Activated CD8-positive, alpha-beta memory T cell treated with anti-CD3 and anti-CD28 coated beads for 1 hour (primary cell): ENCODE measurements at places on chromosomes 16 and 17.

DNA sequence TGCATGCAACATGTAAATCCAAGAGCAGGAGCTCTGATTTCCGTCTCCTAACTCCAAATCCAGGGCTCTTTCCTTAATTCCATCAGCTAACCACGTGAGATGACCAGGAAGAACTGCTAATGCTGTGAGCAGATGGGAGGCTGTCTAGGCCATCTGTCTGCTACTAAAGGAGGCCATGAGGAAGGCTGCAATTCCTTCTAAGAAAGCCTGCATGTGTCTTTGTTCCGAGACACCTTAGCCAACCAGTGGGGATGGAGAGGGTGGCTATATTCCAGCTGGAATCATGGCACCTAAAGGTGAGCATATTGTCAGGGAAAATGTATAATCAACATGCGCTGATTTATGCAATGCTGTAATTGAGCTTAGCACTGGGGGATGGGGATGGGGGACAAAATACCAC, 267.2 kb upstream of the CDH5 start:
- no peak for DNase-seq

GRCh38 chr17:5499476-5500231, 13.3 kb downstream of the MIS12 start:
- no peak for DNase-seq

GRCh38 chr16:81473969-81474959, 29.7 kb downstream of the CMIP start:
- DNase-seq, result no peak

GRCh38 chr17:32496395-32497073, 9.7 kb downstream of the CDK5R1 start:
- no peak for DNase-seq

DNA sequence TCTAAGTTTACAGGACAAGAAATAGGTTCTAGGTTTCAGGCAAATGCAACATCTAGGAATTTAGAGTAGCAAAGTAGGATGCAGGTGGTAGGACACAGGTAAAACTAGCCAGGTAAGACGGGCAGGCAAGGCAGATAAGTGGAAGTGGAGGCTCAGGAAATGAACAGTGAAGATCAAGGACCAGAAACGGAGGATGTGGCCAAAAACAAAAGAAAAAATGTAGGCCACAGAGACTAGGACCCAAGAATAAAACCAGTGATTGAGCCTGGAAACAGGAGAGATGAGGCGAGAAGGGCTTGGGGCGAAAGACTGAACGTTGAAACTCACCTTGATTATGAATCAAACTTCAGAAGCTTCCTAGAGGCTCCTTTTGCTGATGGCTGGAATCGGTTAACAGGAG, 24.0 kb downstream of the CPSF4L start:
- no peak for DNase-seq

- DNase-seq, result no peak
These were observed 1.9 kb upstream of the WWOX start for GRCh38 chr16:78097548-78097947.

GRCh38 chr16:20300312-20301097, 26.8 kb downstream of the GP2 start:
- DNase-seq, result no peak

- no peak for DNase-seq
These were observed 962.1 kb upstream of the EEF2KMT start for GRCh38 chr16:6059671-6060070.

- no peak for DNase-seq
These were observed 7.7 kb upstream of the SLC22A31 start for GRCh38 chr16:89207993-89208392.

- DNase-seq, result no peak
These were observed 484.6 kb downstream of the KIF2B start for GRCh38 chr17:54307351-54307750.

- no peak for DNase-seq
These were observed 474 bp downstream of the CLN3 start for GRCh38 chr16:28491230-28491969.

DNA sequence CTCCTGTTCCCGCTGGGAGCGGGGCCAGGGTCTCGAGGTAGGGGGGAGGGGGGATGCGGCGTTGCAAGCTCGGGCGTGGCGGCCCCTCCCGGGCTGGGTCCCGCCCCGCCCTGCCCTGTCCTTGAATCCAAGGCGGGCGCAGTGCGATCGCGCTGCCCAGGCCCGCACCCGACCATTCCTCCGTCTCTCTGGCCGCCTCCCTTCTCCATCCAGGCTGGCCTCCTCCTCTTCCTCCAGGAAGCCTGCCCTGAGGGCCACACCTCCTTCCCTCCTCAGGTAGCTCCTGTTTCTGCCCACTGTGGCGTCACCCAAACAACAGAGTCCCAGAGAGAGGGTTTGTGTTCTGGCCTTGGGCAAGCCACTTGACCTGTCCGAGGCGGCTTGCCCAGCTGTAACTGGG, 43.0 kb upstream of the TAC4 start:
- no peak for DNase-seq

- no peak for DNase-seq
These were observed 16.6 kb downstream of the LDHD start for GRCh38 chr16:75099738-75100602.

GRCh38 chr16:81641395-81642106, 137.5 kb upstream of the PLCG2 start:
- no peak for DNase-seq
